ENCODE measurements at places on chromosomes 11 and 22.

GRCh38 chr22:27662359-27663301 is 138.9 kb downstream of the MN1 start:
- DNase-seq, result no peak

- no peak for DNase-seq
These were observed 154.1 kb upstream of the POU2AF2 start for GRCh38 chr11:111091321-111091938.

DNA sequence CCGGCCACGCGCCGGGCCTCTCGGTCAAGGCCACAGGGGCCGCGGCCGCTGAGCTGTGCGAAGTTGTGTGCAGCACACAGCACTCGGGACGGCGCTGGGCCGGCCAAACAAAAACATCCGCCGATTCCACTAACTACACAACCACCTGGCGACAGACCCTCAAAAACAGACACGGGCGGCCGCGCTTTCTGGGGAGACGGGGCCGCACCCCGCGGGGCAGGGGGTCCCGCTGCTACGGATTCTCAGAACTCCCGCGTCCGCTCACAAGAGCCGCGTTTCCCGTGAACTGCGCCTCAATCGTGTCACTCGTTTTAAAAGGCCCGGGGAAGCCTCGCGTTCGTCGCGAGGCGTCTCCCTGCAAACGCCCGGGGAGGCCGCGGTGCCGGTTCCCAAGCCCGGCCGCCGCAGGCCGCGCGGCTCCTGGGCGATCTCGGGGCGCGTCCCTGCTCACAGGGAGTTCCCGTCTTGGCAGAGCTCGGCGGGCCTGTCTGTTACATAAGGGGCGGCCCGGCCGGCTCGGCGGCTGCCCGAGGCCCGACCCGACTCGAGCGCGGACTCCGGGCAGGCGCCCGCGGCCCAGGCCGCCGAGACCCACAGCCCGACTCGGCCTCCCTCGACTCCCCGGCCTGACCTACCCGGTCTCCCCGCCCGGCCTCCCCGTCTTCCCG is 936 bp downstream of the BRD1 start:
- DNase-seq, result no peak

- DNase-seq, result no peak
These were observed 127.2 kb downstream of the MAML2 start for GRCh38 chr11:96215826-96216225.

- DNase-seq, result no peak
These were observed 22.2 kb upstream of the RFPL3 start for GRCh38 chr22:32335471-32335870.

- DNase-seq, result no peak
These were observed 15.2 kb downstream of the KRTAP5-5 start for GRCh38 chr11:1644601-1645356.

DNA sequence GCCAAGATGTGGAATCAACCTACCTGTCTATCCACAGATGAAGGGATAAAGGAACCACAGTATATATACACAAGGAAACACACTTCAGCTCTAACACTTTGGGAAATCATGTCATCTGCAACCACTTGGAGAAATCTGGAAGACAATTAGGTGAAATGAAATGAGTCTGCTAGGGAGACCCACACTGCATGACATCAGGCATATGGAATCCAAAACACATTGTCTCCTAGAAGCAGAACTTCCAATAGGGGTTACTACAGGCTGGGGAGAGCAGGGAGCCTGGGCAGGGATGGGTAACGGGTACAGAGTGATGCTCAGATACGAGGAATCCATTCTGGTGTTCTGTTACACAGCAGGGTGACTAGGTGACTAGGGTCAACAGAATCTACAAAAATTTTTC is 18.3 kb downstream of the RGL4 start:
- DNase-seq, result no peak

DNA sequence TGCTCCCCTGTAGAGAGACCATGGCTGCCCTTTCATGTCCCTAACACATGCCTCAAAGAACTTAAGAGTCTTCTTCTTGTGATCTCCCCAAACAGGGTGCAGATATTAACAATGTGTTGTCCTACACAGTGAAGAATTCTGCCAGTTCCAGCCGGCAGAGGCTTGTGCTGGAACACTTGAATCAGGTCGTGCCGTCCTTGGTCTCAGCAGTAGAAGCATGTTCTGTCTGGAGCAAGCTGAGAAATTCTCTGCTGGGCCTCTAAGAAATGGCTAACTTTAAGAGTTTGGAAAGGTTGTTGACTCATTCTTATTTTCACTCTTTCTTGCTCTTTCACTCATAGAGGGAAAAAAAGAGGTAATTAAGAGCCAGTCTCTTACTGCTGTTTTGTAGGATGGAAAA is 71.1 kb upstream of the SLC25A18 start:
- DNase-seq, result no peak

- DNase-seq, result no peak
These were observed 126.3 kb downstream of the LUZP2 start for GRCh38 chr11:24623121-24623520.

Data from RCC 7860 (cell line).